ENCODE measurements at places on chromosomes 16 and 17.

DNA sequence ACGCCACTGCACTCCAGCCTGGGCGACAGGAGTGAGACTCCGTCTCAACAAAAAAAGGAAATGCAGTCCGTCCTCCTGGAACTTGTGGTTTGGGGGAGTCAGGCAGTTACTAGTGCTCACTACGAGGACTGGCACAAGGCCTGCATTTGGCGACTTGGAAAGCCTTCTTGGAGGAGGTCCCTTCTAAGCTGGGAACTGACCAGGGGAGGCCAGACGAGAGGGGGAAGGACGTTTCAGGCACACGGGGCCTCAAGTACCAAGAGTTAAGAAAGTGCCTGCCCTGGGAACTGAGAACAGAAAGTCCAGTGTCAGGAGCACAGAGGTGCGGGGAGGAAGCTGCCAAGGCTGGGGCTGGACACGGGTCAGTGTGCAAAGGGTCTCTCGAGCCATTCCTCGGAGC is 89.9 kb downstream of the ABR start:
- DNase-seq: no peak

GRCh38 chr16:1481906-1482835 is 6.6 kb downstream of the PTX4 start:
- no peak for DNase-seq

DNA sequence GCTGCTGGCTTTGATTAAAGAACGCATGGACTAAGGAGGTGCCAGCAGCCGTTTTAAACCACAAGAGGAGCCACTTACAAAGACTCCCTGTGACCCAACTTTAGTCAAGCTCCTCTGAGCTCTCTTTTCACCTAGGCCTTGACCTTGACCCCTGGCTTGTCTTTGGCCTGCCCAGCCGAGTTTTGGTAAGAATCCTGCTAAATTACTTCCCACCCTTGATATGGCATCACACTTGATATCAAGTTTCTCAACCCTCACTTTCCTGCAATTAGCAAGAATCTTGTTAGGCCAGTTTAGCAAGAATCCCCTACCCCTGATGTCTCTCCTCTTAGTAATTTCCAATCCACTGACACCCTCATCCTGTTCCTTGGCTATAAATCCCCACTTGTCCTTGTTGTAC is 232.8 kb upstream of the SALL1 start:
- DNase-seq: no peak

DNA sequence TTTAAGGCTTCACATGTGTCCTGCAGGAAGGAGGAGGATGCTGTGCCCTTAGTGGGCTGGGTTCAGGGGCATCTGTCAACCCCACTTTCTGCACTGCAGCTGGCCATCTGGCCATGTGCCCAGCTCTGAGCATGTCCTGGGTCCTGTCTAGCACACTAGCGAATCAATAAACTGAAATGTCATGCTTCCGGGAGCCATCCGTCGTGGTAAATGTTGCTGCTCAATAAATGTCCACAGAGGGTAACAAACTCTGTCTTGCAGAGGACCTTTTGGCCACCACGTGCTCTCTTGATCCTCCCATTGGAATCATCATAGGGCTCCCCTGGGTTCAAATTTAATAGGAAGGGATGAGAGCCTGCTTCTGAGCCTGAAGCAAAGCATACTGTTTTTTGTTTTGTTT is 168.6 kb upstream of the PIRT start:
- no peak for DNase-seq

- no peak for DNase-seq
Observed at GRCh38 chr16:79401782-79402181, 198.8 kb downstream of the MAF start.

GRCh38 chr17:45333702-45334092 is 16.9 kb upstream of the MAP3K14 start:
- DNase-seq: no peak

GRCh38 chr17:66812571-66812970 is 22.3 kb upstream of the CACNG5 start:
- DNase-seq: no peak

DNA sequence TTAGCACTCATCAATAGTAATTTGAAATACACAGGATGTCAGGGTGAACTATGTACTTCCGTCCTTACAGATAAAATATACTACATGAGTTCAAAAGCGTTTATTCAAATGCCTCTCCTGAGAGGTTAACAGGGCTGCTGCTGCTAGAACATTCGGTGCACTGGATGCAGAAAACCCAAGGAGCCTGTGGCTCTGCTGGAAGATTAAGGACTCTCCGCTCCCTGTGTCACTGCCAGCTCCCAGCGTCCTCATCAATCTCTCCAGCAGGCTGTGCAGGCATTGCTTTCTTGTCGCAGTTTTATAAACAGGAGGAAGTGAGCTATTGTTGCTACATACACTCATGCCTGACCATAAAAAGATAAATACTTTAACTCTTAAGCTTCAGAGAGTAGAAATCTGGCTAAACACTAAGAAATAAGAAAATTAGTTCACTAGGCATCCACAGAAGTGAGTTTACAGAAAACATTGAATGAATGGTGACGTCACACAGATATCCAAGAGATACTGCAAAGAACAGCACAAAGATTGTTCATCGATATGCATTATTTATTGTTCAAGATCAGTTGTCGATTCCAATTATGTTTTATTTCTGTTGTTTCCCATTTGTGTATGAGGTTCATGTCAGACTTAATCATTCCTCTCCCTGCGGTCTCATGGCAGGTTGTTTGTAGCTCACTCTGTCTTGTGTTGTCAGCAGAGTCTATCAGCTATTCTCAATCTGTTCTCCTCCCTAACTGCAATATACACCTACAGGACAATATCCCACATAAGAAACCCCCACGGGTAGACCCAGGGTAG is 127.9 kb upstream of the MON1B start:
- no peak for DNase-seq

- no peak for DNase-seq
Observed at GRCh38 chr17:10186771-10187410, 11.5 kb downstream of the GAS7 start.

All from activated CD4-positive, alpha-beta T cell treated with anti-CD3 and anti-CD28 coated beads, Interleukin-2, amount 10 ng/mL, durations not matched to agents 7 days and 5 days (primary cell).